ENCODE measurements at places on chromosomes 6 and 20. TPM values are rescaled to one million over a fixed set of nuclear protein-coding genes. Genes with fewer than 3 reads are reported as not detected.

MTFR2 gene
- total RNA-seq = 3.3 TPM

REV3L gene
- 52.5 TPM for total RNA-seq

BEND6 gene
- 0.54 TPM for total RNA-seq

TBX18 gene
- total RNA-seq = not detected

TCP11 gene
- not detected for total RNA-seq

HEY2 gene
- total RNA-seq = 3.0 TPM

TTPAL gene
- total RNA-seq = 12.3 TPM

GPX5 gene
- not detected for total RNA-seq

- H3K27me3 ChIP-seq = no peaks in the 10 kb centered on the region
- no peaks in the 10 kb centered on the region for H3K4me1 ChIP-seq
- no peak for DNase-seq
- no peak overlapping the region for H3K27ac ChIP-seq
- H3K4me3 ChIP-seq = no peak overlapping the region
- H3K36me3 ChIP-seq = peaks cover 16% of the 10 kb centered on the region
These were observed 42.2 kb upstream of the COL10A1 start for GRCh38 chr6:116168148-116168547.

DNA sequence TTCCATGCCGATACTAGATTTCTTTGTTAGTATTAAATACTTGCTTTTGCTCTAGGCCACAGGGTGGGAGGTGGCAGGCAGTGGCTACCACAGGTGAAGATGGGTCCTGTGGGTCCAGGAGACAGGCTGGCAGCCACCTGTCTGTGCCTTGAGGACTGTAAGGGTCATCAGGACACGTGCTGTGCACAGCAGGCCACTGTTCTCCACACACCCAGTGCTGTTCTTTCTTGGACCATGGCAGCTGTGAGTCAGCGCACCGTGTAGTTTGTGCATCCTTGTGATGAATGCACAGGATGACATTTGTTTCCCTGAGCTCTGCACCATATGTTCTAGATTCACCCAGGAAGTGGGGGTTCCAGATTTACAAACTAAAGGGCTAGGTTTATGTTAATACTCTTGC is 317.0 kb downstream of the ZFAND3 start:
- DNase-seq = no peak
- no peaks in the 10 kb centered on the region for H3K27me3 ChIP-seq
- no peak overlapping the region for H3K4me3 ChIP-seq
- H3K4me1 ChIP-seq = no peaks in the 10 kb centered on the region
- H3K27ac ChIP-seq = no peak overlapping the region

GRCh38 chr6:166728884-166729530 is 102.0 kb upstream of the RPS6KA2 start:
- no peaks in the 10 kb centered on the region for H3K27me3 ChIP-seq
- H3K27ac ChIP-seq = no peak overlapping the region
- no peak for DNase-seq
- H3K36me3 ChIP-seq = no peaks in the 10 kb centered on the region

DNA sequence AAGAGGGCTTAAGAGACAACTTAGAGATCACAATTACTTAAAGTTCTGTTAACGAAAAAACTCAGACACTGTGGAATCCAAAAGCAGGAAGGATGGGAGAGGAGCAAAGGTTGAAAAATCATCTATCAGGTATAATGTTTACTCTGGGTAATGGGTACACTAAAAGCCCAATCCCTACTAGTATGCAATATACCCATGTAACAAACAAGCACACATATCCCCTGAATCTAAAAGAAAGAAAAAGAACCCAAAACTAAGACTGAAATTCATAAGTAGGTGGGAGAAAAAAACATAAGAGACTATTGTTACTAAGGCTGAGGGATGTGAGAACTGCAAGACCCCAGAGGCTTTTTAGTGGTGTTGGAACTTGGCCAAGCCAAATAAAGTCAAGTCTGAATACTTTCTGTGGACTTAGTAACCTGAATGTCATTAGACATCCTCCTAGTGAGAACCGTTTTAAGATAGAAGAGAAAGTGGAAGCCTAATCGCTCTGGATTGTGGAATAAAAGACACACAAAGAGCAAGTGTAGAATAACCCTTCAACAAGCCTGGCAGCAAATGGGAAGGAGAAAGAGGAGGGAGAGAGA is 189.4 kb upstream of the RNF217 start:
- H3K27me3 ChIP-seq = no peaks in the 10 kb centered on the region
- no peaks in the 10 kb centered on the region for H3K4me1 ChIP-seq
- no peak for DNase-seq
- no peak overlapping the region for H3K27ac ChIP-seq
- H3K36me3 ChIP-seq = no peaks in the 10 kb centered on the region

DNA sequence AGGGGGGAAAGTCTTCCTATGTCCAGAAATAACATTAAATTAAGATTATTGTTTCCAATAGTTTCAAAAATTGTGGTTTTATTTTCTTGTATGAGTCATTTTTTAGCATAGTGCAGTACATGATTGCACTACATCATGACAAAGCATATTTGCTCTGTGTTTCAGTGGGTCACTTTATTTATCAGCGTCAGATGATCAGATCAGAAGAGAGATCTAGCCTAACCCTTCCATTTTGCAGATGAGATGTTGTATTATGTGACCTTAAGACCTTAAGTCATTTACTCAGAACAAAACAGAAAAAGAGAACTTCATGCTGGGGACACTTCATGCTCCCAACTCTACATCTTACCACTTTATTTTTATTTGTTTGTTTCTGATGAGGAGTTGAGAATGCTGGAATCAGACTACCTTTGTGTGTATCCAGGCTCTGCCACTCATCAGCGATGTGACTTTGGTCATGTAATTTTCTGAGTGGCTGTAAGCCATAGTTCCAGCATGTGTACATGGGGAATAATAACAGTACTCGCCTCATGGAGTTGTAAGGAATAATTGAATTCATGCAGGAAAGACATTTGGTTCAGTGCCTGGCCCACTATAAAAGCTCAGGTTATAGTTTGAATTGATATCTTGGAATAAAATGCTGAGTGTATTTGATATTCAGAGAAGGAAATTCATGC is 13.5 kb downstream of the EYA4 start:
- no peaks in the 10 kb centered on the region for H3K4me1 ChIP-seq
- H3K4me3 ChIP-seq = no peak overlapping the region
- no peaks in the 10 kb centered on the region for H3K36me3 ChIP-seq
- peaks cover 6% of the 10 kb centered on the region for H3K27me3 ChIP-seq

DNA sequence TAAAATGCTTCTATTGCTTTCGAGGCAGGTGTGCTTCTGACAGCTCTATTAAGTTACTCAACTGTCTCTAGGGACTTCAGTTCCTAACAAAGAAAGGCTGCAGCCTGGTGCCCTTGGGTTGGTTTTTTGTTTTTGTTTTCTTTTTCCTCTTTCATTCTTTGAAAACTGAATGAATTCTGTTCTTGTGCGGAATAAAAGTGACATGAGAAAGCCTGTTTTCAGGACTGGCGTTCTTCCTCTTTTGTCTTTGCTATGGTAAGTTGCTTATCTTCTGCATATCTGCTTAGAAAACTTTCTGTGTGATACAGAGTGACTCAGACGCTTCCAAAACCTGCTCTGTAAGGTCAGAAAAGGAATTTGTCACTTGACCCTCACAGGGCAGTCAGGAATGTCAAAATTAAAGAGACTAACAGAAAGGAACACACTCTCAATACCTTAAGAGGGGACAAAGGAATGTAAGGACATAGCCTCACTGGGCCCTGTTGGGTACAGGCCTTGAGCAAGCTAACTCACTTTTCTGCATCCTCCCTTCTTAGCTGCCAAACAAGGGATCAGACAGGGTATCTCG is 56.2 kb upstream of the NHSL1 start:
- no peaks in the 10 kb centered on the region for H3K27me3 ChIP-seq
- no peaks in the 10 kb centered on the region for H3K36me3 ChIP-seq
- no peak overlapping the region for H3K4me3 ChIP-seq
- no peaks in the 10 kb centered on the region for H3K4me1 ChIP-seq
- no peak overlapping the region for H3K27ac ChIP-seq
- no peak for DNase-seq

DNA sequence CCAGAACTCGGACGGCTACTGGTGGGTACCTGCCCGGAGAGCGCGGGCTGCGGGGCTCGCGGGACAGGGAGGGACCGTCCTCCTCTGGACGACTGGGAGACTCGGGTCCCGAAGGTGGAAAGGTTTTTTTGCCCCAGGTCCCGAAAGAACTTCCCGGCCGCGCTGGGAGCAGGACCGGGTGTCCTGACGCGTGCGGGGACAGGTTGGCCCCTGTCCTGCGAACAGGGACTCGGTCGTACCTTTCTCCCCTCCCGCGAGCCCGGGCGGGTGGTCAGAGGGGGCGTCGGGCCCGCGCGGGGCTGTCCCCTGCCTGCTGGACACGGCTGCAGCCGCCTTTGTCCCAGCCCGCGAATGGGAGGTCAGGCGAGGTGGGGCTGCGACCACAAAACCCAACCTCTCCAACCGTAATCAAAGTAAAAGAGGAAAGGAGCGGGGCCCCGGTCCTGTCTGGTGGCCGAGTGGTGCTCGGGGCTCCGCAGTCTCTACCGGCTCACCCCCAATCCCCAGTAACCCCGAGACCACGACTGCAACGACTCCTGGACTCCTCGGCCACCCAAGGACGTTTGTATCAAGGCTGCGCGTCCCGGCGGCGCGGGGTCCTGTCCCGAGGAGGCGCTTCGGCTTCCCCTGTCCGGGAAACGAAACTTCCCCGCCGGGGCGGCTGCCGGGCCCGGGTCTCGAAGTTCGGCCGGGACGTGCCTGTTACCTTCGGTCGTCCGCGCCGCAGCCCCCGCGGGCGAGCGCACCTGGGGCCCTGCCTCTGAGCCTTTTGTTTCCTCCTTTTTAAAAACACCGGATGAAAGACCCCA is 798 bp downstream of the DSP start:
- H3K27me3 ChIP-seq = peaks cover 32% of the 10 kb centered on the region
- peak overlapping the region; percentile 65 for H3K4me3 ChIP-seq
- peaks cover 32% of the 10 kb centered on the region for H3K4me1 ChIP-seq
- H3K36me3 ChIP-seq = no peaks in the 10 kb centered on the region
- DNase-seq = peak; percentile 86
